ENCODE measurements at places on chromosomes 5 and 9.

DNA sequence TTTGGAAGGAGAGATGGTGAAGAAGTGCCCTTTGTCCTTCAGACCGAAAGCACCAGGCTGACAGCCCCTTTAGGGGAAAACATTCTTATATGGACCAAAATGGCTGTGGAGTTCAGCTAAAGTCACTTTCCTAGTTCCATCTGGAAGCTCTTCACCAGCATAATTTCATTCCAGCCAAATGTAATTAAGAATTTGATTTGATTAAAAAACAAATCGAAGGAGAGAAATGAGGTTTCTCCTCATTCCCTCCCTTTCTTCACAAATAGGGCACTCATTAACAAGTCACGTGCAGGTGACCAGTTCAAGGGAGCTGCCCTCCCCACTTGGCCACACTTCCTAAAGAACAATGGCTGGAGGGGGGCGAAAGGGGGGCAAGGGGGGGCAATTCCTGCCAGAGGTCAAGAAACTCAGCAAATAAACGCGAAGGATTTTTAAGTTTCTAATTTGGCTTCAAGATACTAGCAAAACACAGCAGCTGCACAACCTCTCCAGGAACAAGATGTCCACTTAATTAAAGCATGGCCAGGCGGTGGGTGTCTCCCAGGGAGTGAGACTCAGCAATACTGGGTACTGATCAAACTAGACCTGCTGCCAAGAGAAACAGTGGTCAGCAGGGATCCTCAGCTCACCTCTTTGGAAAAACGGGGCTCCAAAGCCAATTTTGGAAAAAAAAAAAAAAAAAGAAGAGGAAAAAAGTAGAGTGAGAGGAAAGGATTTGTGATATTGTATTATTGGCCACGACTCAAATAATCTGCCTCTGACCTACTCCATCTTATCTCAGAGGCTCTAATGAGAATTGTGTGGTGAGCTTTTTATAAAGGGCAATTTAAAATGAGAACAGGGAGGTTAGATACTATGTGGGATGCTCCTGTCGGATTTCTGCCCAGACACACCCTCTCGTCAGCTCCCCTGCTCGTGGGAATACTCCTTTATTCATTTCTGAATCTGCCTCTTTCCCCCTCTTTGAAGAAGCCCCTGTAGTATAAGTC, 254.3 kb downstream of the ZSWIM6 start:
- DNase-seq: no peak

GRCh38 chr5:132058646-132059042, 1.8 kb upstream of the IL3 start:
- DNase-seq: no peak

DNA sequence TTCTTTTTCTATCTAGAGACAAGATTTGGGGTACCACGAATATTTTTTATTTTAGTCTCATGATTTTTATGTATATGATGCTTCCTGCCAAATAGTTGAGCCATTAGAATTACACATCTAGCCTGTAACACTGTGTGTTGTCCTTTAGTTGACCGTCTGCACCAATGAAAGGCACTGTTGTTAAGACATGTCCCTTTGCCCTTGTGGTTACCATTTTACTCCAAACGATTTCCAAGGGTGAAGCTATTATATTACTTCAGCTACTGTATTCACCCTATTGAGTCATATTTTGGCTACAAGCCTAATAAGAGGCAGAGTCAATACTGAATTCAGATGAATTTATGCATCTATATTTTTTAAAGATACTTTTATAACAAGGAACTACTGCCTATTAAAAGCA, 207.6 kb downstream of the CETN3 start:
- DNase-seq: no peak

DNA sequence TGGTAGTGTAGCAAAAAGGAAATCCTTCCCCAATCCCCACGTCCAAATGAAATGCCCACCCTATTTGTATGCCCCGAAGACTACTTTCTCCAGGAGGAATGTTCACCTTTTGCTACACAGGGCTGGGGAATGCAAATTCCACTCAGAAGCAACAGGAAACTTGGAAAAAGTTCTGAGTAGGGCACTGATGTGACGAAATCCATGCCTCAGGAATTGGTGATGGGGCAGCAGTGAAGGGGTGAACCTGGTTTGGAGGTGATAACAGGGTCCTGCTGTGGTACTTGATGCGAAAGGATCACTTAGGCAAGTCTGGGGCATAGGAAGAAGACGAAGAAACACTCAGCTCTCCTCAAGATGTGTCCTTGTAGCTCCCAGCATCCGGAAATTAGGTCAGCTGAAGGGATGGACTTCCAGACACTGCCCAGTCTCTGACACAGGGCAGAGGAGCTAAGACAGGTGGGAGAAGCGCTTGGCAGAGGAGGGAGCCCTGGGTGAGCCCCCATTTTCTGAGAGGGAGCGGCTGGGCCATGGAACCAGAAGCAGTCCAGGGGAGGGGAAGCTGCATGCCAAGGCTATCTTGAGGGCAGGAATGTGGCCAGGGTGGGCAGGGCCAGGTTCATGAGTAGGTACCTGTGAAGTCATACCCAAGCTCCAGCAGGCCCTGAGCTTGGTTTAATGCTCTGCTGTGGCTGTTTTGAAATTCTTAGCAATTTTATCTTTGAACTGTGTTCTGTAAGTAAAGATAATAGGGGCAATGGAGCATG, 22.2 kb upstream of the MVB12B start:
- no peak for DNase-seq

GRCh38 chr5:127858116-127858784, 155.1 kb downstream of the CCDC192 start:
- no peak for DNase-seq

GRCh38 chr5:138829341-138829740, 45.8 kb downstream of the LRRTM2 start:
- no peak for DNase-seq

DNA sequence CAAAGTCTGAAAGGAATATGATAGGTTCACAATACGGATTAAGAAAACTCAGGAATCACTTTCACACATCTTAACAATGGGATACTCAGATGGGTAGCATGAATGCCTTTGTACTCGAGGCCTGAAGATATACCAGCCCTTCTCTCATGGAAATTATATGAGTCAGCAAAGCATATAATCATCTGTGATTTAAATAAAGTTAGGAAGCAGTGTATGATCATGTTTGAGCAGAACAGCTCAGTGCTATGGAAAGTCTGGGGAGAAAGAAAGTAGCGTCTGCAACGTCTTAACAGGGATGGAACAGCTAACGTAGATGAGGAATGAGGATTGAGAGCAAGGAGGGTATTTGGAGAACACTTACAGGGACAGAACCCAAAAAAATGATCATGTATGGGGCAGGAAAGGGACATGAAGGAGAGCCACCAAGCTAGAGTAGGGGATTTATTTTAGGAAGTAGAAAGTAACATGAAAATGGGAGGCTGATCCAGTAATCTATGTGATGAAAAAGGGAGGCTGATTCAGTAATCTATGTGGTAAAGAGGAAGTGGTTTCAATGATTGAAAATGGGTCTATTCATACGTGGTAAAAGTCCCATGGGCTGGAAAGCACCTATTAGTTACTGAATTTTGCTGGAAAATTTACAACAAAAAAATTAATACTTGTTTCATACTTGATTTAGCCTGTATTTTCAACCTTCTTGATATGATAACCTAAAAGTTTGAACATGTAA, 85.9 kb downstream of the GNA14 start:
- peak; percentile 64 for DNase-seq

DNA sequence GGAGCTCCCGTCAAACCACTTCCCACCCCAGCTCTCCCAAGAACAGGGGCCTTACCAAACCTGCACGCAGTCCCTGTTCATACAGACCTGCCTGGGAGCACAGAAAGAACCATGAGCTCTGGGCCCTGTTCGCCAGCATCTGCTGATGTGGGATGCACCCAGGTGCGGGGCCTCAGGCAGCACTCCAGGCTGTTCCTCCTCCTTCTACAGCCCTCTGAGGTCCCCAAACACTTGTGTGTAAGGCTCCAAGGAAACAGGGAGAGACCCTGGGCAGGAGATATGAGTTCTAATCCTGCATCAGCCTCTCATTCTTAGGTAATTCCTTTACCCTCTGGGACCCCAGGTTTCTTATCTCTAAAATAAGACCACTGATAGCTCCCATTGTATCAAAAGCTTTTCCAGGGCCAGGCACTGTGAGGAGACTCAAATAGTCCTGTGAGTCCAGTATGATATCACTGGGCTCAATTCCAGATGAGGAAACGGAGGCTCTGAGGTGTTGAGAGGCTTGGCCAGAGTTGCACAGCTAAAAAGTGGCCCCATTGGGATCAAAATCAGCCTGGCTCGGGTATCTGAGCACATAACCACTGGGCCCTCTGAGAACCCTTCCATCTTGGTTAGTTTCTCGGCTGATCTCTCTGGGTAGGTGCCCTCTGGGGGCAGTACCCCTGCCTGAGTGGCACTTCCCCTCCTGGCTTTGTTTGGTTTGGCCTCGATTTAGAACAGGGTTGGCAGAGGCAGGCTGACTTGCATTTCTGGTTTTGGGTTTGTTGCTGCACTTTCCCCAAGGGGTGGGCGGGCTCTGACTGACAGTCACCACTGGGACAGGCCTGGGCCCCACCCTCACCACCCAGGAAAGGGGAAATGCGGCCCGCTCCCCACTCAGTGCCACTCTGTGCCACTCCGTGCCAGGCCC, 116.8 kb downstream of the RGS3 start:
- peak; percentile 89 for DNase-seq

DNA sequence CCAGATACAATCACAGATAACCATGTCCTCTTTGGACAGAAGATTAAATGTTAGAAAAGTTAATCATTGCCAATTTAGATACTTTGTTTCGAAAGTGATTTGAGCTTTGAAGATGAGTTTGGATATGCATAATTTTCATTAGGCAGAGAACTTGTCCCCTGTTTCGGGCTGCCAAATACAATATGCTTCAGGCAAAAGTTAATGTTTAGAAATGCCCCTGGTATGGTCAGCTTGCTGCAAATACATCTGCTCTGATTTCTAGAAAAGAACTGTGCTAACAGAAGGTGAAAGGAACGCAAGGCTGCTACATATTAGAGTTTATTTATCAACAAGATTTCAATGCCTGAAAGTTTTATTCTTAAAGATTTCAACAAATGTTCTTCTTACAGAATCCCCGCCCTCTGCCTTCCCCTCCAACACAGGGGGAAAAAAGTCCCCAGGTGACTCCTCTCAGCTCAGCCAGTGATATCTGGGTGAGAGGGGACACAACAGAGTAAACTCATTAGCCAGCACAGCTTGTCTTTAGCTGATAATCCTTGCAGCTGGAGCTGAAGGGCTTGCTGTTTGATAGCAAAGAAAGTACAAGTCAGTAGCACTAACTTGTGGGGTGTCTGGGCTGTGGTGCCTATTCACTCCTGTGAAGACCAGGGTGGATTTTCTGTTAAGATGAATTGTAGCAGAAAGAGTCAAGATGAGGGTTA, 435.7 kb downstream of the DMAC1 start:
- DNase-seq: no peak

DNA sequence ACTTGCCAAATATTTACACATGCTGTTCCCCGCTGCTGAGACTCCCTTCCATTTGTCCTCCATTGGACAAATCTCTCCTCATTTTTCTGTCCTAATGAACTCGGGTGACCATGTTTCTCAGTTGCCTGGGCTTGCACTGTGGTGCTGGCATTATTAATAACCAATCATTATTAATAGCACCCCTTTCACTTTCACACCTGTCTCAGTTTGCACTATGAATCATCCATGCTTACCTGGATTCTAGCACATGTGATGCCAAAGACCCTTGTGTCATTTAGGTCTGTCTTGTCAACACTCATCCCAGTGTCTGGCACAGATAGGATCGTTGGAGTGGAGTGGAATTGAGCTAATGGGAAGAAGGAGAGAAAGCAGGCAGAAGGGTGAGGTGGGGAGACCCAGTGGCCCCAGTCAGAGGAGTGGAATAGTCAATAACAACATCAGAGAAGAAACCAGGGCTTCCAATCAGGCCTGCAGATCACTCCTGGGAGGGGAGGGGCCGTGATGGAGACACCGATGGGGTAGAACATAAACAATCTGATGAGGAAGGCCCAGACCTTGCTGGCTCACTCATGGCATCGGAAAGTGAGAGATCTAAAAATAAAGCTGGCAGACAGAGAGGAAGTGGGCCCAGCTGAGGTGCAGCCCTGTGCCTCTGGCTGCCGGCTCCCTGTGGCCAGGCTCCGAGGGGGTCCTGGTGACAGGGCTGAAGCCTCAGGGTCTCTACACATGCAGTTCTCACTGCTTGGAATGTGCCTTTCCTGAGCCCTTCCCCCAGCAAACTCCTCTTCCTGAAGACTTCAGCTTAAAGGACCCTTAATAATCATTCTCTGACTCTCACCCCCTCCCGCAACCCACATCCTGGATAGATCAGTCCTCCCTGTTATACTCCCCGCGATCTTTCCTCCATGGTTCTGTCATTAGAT, 33.5 kb upstream of the CRB2 start:
- DNase-seq: no peak

GRCh38 chr5:11619339-11620024, 284.8 kb downstream of the CTNND2 start:
- no peak for DNase-seq

DNA sequence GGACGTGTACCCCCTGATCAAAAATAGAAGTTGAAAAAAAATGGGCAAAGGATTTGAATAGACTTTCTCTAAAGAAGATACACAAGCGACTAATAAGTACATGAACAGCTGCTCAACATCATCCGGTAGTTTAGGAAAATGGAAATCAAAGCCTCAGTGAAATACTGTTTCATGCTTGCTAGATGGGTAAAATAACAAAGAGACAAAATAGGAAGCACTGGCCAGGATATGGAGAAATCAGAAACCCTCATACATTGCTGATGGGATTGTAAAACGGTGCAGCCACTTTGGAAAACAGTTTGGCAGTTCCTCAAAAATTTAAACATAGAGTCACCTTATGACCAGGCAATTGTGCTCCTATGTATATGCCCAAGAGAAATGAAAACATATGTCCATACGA, 65.0 kb upstream of the SUB1 start:
- DNase-seq: peak; percentile 24

- no peak for DNase-seq
These were observed 315.0 kb upstream of the TLE4 start for GRCh38 chr9:79256691-79257213.

Data from inflammatory macrophage treated with lipopolysaccharide for 1 hour (primary cell).